T-helper 22 cell (primary cell): ENCODE measurements at places on chromosomes 1 and 21.

DNA sequence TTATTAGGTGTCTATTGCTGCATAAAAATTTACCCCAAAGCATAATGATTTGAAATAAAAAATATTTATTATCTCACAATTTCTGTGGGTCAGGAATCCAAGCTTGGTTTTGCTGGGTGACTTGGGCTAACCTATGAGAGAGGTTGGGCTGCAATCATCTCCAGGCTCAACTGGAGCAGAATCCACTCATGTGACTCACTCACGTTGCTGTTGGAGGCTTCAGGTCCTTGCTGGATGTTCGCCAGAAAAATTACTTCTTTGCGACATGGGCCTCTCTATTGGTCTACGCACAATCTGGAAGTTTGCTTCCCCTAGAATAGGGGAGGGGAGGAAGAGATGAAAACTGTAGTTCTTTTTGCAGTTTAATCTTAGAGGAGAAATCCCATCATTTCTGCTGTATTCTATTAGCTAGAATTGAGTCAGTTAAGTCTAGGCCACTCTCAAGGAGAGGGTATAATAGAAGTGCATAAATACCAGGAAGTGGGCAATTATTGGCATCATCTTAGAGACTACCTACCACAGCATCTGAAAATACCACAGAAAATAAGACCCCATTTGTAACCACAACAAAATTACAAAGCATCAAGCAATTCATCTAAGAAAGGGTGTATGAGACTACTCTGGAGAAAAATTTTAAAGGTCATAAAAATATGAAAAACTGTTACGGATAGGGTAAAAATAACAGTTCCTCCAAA lies 5.7 kb upstream of the FASLG start:
- no peak for DNase-seq

DNA sequence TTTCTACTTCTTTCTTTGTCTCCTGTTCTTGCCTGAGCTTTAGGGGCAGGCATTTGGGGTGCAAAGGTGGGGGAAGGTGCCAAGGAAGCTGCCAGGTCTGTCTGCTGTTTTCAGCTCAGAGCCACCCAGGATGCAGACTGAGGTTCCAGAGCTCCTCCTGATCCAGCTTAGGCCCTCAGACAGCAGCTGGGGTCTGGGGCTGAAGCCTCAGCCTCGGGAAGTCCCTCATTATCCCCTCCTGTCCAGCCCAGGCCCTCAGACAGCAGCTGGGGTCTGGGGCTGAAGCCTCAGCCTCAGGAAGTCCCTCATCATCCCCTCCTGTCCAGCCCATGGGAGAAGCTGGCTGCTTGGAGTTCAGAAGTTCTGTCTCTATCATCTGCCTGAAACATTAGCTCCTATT lies 257.7 kb upstream of the CSF3R start:
- DNase-seq, result no peak

GRCh38 chr1:6727535-6727934 lies 25.9 kb upstream of the DNAJC11 start:
- peak; percentile 6 for DNase-seq

GRCh38 chr1:92922356-92923035 lies 38.8 kb downstream of the DIPK1A start:
- no peak for DNase-seq

DNA sequence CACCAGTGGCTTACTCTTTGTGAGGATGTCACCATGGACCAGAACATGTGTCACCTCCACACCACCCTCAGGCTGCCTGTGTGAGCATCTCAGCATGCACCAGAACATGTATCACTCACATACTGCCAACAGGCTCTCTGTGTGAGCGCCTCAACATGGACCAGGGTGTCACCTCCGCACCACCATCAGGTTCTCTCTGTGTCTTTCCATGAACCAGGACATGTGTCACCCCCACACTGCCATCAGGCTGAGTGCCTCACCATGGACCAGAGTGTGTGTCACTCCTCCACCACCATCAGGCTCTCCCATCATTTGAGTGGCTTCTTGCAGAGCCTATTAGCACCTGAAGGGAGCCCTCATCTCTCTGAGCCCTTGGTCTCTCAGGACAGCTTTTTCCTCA lies 125.2 kb downstream of the ZNF648 start:
- no peak for DNase-seq

DNA sequence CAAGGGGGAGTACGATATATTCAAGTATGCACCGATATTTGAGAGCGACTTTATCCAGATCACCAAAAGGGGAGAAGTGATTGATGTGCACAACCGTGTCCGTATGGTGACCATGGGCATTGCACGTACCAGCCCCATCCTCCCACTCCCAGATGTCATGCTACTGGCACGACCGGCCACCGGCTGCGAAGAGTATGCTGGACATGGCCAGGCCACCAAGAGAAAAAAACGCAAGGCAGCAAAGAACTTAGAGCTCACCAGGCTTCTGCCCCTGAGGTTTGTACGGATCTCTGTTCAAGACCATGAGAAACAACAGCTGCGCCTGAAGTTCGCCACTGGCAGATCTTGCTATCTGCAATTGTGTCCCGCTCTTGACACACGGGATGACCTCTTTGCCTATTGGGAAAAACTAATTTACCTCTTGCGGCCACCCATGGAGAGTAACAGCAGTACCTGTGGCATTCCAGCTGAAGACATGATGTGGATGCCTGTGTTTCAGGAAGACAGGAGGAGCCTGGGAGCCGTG lies 16.5 kb downstream of the ATF3 start:
- DNase-seq, result no peak

DNA sequence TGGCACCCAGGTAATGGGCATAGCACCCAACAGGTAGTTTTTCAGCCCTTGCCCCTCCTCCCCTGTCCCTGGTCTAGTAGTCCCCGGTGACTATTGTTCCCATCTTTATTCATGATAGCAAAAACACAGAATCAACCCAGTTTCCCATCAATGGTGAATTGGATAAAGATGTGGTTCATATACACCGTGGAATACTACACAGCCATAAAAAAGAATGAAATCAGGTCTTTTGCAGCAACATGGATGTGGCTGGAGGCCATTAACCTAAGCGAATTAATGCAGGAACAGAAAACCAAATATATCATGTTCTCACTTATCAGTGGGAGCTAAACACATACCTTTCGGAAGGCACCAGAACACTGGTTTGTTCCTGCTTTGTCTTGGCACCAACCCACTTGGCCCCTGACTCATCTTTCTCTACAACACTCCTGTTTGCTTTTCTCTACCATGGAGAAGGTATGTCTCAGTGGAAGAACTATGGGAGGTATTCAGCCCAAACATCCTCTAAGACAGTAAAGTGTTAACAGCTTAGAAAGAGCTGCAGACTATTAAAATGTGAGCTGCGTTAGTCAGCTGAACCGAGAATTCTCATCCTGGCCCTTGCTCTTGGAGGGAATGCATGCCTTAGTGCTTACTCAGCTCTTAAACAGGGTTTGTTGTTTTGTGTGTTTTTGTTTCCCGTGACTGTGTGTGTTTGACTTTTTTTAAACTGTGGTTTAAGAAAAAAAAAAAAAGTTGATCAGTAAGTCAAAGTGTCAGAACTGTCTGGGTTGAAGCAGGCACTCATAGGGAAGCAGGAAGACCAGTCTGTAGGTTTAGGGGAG lies 203.0 kb downstream of the TOMM20 start:
- no peak for DNase-seq

GRCh38 chr1:176539018-176539417 lies 76.0 kb downstream of the PAPPA2 start:
- no peak for DNase-seq
